ENCODE measurements at places on chromosomes 11 and 22. TPM values are rescaled to one million over a fixed set of nuclear protein-coding genes. Genes with fewer than 3 reads are reported as not detected.

PCNX3 gene
- 40.2 TPM for total RNA-seq

DNA sequence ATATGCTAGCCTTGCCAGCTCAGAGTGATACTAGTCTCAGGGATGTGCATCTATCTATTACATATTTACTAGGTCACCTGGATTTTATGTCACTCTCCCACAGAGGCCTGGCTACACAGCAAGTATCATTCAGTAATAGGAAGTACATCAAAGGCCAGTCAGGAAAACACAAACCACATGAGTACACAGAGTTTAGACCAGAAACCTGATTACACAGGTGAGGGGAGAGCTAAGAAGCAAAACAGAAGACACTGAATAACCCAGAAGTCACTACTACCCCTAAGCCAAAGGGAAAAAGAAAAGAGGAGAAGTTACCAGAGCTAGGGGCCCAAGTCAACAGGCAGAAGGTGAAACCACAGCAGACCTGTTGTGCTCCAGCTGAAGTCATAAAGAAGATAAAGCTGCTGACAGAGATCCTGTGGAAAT lies 13.3 kb downstream of the LPXN start:
- no peak overlapping the region for H3K27ac ChIP-seq
- H3K36me3 ChIP-seq: peaks cover 16% of the 10 kb centered on the region
- no peaks in the 10 kb centered on the region for H3K4me1 ChIP-seq
- DNase-seq: no peak
- no peak overlapping the region for H3K4me3 ChIP-seq

DNA sequence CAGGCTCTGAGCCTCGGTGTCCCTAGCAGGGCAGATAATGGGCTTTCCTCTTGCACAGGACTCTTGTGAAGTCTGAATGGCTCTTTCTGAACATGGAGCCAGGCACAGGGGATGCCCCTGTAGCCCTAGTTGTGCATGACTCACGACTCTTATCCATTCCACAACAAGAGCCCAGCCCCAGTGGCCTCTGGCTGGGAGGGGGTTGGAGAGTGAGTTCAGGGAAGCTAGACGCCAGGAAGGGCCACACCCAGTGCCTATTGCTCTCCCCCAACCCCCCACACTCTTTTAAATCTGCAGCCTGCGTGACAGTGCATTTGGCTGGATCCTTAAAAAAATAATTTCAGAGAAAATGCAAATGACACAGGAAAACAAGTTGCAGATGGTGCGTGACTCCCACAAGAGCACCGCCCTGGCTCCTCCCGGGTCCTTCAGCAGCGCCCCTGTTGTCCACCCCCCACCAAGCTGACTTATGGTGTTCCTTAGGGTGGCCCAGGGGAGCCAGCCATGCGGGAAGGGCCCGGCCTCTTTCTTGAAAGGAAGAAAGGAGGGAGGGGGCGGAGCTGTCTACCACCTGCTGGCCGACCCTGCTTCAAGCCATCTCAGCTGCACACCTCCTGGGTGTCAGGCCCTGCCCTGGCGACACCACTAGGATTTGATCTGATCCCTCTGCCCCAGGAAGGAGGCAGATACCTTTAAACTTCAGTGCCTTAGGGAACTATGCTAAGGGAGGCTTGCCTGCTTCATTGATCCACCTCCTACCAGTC lies 74.7 kb downstream of the MN1 start:
- H3K27ac ChIP-seq: peak overlapping the region; percentile 86
- H3K4me1 ChIP-seq: peaks cover 19% of the 10 kb centered on the region
- DNase-seq: no peak
- H3K4me3 ChIP-seq: no peak overlapping the region
- no peaks in the 10 kb centered on the region for H3K36me3 ChIP-seq
- no peaks in the 10 kb centered on the region for H3K27me3 ChIP-seq

GRCh38 chr22:43409800-43410199 lies 2.0 kb upstream of the MPPED1 start:
- H3K27me3 ChIP-seq: peaks cover 14% of the 10 kb centered on the region
- no peak overlapping the region for H3K4me3 ChIP-seq
- DNase-seq: peak; percentile 14
- no peak overlapping the region for H3K27ac ChIP-seq
- no peaks in the 10 kb centered on the region for H3K4me1 ChIP-seq
- H3K36me3 ChIP-seq: no peaks in the 10 kb centered on the region

- H3K36me3 ChIP-seq: no peaks in the 10 kb centered on the region
- H3K4me3 ChIP-seq: no peak overlapping the region
- DNase-seq: no peak
- peaks cover 32% of the 10 kb centered on the region for H3K4me1 ChIP-seq
These were observed 36.8 kb downstream of the PLEKHA7 start for GRCh38 chr11:16977136-16977993.

GAL gene
- total RNA-seq: not detected

ISX gene
- total RNA-seq: not detected

DNA sequence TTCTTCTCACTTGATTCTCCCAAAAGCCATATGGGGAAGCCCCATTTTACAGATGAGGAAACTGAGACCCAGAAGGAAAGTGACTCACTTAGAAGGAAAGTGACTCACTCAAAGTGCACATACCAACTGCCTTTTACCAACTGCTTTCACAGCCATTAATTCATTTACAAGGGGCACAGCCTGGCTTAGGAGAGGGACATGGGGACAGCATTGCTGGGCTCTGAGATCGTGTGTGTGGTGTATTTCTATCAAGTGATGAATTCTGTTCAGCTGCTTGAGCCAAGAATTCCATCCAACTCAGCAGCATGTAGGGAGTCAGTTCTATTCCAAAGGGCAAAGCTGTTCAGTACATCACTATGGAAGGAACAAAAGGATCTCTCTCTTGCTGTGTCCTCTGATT lies 23.5 kb upstream of the PAK1 start:
- no peak overlapping the region for H3K27ac ChIP-seq
- no peaks in the 10 kb centered on the region for H3K4me1 ChIP-seq
- no peaks in the 10 kb centered on the region for H3K27me3 ChIP-seq

DNA sequence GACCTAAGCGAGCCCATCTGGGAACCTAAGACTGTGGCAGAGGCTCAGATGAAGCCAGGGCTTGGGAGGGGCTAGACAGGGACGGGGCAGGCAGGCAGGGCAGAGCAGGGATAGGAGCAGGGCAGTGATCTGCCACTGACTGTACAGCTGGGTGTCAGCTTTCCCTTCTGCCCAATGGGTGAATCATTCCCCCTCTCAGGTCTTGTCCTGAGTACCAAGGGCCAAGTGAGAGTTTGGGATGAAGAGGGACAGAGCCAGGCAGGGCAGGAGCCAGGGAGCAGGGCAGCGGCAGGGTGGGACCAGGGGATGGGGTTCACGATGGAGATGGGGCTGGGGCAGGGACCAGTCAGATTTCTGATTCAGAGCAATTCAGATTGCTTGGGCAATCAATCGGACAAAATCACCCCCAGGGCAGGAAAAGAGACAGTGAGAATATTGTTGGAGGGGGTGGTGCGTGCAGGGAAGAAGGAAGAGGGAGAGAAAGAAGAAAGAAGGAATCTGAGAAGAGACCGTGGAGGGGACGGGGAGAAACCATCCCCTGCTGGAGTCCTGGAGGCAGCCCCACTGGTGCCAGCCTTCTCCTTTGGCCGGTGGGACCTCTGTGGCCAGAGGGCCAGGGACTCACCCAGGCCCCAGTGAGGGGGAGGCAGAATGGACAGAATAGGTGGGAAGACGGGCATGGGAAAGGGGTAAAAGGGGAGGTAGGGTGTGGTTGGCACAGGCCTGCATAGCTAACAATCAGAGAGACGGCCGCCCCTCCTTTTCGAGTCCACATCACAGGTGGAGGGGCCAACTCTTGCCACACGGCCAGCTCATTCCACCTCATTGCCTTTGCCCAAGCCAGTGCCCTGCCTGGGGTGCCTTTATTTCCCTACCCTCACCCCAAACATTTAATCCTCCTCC lies 47.2 kb downstream of the CYTH4 start:
- H3K4me3 ChIP-seq: no peak overlapping the region
- H3K27me3 ChIP-seq: peaks cover 29% of the 10 kb centered on the region
- no peaks in the 10 kb centered on the region for H3K36me3 ChIP-seq
- no peak overlapping the region for H3K27ac ChIP-seq

GRAP2 gene
- total RNA-seq: 22.0 TPM

ANO5 gene
- total RNA-seq: 2.8 TPM

DNA sequence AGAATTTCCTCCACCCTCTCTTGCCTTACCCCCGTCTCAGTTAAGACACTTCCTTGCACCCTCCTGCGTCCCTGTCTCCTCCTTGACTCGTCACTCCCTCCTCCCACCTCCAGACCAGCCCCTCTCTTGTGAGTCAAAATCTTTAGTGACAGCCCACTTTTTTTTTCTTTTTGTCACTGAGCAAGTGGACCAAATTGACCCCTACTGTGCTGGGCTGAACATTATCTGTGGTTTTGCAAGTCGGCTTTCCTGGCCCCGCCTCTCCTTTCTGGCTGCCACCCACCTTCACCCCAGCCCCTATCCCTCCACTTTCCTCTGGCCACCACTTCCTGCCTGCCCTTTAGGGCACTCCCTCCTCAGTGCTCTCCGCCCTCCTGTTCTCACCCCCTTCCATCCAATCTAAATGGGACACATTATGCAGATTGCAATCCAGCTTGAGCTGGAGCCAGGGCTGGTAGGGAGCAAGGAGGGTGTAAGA lies at the start of gene APLNR:
APLNR (minus strand) TSS at position 47 of the 478 bp plus-strand sequence. CDS start 246 bp downstream, outside the sequence.
- peak within 1 kb of the TSS; percentile 24 for H3K27ac ChIP-seq
- H3K36me3 ChIP-seq: no peaks in the 10 kb centered on the region
- peak within 1 kb of the TSS; percentile 10 for H3K4me3 ChIP-seq
- no peak for DNase-seq
- H3K27me3 ChIP-seq: no peaks in the 10 kb centered on the region
- H3K4me1 ChIP-seq: peaks cover 11% of the 10 kb centered on the region
